ENCODE measurements at places on chromosomes 16 and 17. TPM values are rescaled to one million over a fixed set of nuclear protein-coding genes. Genes with fewer than 3 reads are reported as not detected.

TNK1 gene
- polyA plus RNA-seq: 6.0 TPM

CTRB1 gene
- 35.9 TPM for polyA plus RNA-seq

AHSP gene
- polyA plus RNA-seq: not detected

CEP112 gene
- 9.9 TPM for polyA plus RNA-seq

GCGR gene
- polyA plus RNA-seq: not detected

ESRP2 gene
- 36.9 TPM for polyA plus RNA-seq

TMEM114 gene
- not detected for polyA plus RNA-seq

ACBD4 gene
- 18.1 TPM for polyA plus RNA-seq

SMIM22 gene
- 481 TPM for polyA plus RNA-seq

PRAC2 gene
- not detected for polyA plus RNA-seq

ZNF385C gene
- 0.31 TPM for polyA plus RNA-seq

AOC2 gene
- not detected for polyA plus RNA-seq

MYH11 gene
- polyA plus RNA-seq: 33.8 TPM

SCPEP1 gene
- polyA plus RNA-seq: 25.7 TPM

SDR42E2 gene
- polyA plus RNA-seq: not detected

PAQR4 gene
- polyA plus RNA-seq: 10.9 TPM

ATP2A1 gene
- 0.12 TPM for polyA plus RNA-seq

Data from stomach (tissue), 19 donors.